ENCODE measurements at places on chromosomes 1 and 21.
A peak's percentile ranks its signal among the peaks of the same experiment; 100 is the strongest.

DNA sequence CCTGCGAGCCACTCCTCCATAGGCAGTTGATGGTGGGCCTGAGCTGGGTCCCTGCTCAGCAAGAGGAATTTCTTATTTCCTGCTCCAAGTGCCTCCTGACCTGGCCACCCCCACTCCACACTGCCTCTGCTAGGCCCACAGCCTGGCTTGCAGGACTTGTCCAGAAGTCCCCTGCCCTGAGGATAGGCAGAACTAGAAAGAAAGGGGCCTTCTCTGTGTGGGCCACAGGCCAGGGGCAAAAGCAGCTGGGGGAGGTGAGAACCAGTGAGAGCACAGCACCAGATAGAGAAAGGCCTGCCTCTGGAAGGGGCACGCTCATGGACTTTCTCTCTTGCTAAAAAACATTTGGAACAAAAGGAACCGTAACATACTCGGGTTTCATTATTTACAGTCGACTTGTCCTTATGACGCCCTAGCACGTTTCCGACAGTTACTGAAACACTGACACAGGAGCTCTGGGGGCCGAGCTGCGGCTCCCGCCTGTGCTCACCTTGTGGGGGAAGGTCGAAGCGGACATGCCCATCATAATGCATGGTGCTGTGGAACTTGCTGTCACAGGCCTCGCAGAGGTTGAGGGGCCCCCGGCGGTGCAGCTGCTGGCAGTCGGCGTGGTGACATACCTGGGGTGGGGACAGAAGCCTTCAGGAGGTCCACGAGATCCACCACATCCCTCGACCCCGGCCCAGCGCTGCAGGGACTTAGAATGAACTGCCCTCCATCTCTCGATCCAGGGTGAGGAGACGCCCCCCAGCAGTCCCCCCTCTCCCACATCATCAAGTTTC is 11.3 kb upstream of the TNFRSF25 start:
- DNase-seq, result no peak

GRCh38 chr1:91707114-91707889 is 178.6 kb downstream of the TGFBR3 start:
- DNase-seq, result no peak

- no peak for DNase-seq
These were observed 12.7 kb downstream of the UTP11 start for GRCh38 chr1:38025233-38025632.

DNA sequence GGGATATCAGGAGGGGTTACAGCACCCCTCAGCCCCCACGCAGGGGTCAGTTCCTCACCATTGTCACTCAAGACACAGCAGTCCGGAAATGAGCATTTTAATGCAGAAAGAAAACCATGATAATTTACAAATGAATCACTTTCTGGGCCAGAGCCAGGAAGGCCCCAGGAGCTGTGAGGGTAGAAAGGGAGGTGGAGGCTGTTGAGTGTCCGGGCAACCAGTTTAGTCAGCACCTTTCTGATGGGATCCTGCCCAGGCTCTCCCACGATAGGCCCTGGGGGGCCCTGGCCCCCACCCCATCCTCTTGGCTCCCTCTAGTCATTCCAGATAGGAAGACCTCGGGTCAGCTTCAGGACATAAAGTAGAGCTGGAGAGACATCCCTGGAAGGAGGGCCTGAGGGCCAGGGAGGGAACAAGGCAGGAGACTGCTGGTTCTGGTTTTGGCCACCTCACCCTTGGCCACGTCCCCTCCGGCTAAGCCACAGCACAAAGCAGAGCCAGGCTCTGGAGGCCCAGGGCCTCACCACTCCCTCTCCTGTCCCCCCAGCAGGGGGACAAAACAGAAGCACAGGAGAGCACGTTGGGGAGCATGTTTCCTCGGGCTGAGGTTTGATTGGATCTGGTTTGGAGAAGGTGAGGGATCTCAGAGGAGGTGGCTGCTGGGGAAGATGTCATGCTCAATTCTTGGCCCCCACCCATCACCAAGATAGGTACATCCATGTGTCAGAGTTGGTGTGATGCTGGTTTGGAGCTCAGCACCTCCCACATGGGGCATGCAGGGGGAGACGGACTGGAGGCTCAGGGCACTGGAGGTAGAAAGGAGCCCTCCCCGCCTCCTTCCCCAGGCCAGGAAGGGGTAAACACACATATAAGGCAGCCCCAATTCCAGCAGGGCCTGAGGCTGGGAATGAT is 20.6 kb downstream of the ETNK2 start:
- no peak for DNase-seq

GRCh38 chr1:234593771-234594504 is 16.0 kb downstream of the IRF2BP2 start:
- DNase-seq, result no peak

DNA sequence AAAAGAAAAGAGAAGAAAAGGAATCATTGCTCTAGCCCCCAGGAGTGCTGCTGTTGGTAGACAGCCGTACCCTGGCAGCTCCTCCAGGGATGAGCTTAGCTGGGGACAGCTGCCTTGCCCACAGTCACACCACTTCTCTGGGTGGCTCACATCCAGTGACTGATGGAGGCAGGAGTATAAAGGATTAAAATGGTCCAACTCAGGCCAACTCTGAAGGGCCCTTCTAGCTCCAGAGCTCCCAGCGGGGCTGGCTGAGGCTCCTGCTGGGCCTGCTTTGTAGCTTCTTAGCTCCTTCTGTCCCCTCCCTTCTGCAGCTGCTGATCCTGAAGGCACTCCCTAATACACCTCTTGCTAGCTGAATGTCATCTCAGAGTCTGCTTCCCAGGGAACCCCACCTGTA is 4.4 kb downstream of the CITED4 start:
- DNase-seq, result no peak

DNA sequence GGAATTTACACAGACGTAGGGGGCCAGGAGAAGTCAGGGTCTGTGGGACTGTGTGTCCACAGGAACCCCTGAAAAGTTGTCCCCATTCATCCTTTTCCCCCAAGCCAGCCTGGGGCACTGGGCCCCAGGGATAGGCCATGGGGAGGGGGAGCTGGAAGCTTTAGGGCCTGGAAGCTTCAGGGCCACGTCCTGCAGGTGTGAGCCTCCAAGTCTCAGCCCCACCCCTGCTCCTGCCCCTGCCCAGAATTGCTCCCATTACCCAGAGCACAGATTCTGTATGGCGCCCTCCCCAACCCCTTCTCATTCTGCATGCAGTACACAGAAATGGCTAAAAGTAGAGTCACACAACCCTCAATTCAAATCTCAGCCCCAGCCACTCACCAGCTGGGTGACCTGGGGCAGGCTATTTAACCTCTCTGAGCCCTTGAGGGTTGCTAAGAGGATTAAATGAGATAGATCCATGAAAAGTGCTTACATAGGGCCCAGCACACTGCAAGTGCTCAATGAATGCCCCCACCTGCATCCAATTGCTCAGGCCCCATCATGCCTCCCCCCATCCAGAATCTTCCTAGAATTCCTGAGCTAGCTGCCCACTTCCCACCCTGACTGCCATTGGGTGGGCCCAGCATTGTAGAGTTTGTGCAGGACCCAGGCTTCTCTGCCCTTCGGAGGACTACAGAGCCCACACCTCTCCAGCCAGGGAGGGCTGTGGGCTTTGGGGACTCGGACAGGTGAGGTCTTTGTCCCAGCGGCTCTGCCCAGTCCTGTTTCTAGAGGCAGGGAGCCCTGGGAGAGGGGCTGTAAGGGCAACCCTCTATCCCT is 6.5 kb downstream of the RAP1GAP start:
- DNase-seq, result no peak

GRCh38 chr1:85200463-85201339 is at the start of gene SYDE2:
Gene SYDE2 (minus strand): TSS chr1:85201016. CDS start chr1:85200996, 20 bp downstream.
- peak; percentile 86 for DNase-seq

DNA sequence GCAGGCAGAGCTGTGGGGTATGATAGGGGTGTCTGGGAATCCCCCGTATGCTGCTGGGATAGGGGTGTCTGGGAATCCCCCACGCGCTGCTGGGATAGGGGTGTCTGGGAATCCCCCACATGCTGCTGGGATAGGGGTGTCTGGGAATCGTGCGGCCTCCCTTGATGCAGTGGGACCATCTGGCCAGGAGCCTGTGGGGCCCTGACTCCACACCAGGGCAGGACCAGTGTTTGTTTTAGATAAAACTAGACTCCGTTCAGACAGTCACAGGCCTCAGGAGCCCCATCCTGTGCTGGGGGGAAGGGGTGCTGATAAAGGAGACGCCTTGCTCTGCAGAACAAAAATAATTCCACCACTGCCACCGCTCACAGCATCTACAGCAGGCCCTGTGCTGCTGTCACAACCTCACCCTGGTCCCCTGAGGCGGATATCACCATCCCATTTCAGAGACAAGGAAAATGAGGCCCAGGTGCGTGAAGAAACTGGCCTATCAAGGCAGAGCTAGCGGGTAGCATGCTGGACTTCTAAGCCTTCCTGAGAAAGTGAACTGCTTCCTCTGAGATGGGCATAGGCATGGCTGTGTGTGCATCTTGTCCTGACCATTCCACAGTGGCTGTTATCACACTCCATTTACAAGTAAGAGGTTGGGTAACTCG is 24.0 kb downstream of the ECE1 start:
- no peak for DNase-seq

GRCh38 chr1:18764362-18764761 is 95.1 kb downstream of the TAS1R2 start:
- DNase-seq, result no peak

DNA sequence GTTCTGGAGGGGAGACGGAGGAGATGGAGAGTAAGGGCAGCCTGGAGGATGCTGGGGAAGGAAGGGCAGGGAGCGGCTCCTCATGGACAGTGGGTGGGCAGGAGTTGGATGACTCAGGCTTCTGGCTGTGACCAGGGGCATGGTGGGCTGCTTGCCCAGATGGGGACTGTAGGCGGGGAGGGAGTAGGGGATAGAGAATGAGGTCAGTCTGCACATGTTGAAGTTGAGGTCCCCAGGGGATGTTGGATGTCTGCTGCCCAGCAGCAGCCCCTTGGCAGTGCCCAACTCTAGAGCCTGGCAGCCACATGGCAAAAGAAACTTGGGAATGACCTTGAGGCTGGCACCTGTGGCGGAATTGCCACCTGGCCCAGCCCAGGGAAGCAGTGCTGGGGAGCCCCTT is 6.4 kb downstream of the SELENON start:
- DNase-seq, result no peak

Data from naive thymus-derived CD8-positive, alpha-beta T cell (primary cell).